Right ventricle myocardium inferior (tissue), 1 donor: ENCODE measurements at places on chromosomes 4 and X. TPM values are rescaled to one million over a fixed set of nuclear protein-coding genes. Genes with fewer than 3 reads are reported as not detected.

- DNase-seq, result no peak
Observed at GRCh38 chr4:4541040-4541631, 712 bp downstream of the STX18 start.

GRCh38 chr4:166518776-166519175 lies 645.7 kb downstream of the TLL1 start:
- no peak for DNase-seq

GRCh38 chrX:119775517-119776238 lies 15.8 kb downstream of the RPL39 start:
- no peak for DNase-seq

- DNase-seq, result no peak
Observed at GRCh38 chrX:1598021-1598875, 6.8 kb downstream of the AKAP17A start.

- no peak for DNase-seq
Observed at GRCh38 chr4:153079857-153080391, 124.3 kb upstream of the TRIM2 start.

DNA sequence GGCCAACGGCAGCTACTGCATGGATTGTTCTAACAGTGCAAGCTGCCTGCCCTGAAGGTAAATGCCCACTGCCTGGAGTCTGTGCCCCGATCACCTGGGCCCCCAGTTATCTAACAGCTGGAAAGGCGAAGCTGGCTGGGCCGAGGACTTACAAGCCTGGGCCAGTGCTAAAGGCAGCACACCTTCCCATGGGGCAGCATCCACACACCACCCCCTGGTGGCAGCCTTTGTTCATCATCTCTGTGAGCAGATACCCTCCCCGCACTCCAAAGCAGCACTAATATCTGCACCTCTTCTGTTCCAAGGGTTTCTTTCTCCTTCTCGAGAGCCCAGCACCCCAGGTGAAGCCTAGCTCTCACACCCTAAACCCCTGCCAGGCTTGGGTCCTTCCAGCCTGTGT lies 7.6 kb downstream of the SLC2A9 start:
- no peak for DNase-seq

- DNase-seq, result no peak
Observed at GRCh38 chrX:70033348-70034051, 16.2 kb downstream of the AWAT2 start.

DNA sequence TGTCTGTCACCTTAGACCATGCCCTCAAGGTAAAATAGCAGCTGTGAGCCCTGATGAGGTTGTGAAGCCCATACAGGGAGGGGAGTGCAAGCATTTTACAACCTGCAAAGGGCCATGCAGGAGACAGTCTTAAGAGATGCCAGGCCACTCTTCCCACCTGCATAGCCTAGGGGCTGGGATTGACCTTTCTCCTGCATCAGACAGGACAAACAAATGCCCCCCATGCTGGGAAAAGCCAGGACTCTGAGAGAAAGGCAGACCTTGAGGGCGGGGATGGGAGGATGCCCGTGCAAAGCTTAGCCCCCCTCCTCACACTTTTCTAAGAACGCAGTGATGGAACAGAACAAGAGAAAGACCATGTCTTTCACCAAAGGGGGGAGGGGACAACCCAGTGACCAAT lies 137.9 kb upstream of the MAMLD1 start:
- no peak for DNase-seq

DNA sequence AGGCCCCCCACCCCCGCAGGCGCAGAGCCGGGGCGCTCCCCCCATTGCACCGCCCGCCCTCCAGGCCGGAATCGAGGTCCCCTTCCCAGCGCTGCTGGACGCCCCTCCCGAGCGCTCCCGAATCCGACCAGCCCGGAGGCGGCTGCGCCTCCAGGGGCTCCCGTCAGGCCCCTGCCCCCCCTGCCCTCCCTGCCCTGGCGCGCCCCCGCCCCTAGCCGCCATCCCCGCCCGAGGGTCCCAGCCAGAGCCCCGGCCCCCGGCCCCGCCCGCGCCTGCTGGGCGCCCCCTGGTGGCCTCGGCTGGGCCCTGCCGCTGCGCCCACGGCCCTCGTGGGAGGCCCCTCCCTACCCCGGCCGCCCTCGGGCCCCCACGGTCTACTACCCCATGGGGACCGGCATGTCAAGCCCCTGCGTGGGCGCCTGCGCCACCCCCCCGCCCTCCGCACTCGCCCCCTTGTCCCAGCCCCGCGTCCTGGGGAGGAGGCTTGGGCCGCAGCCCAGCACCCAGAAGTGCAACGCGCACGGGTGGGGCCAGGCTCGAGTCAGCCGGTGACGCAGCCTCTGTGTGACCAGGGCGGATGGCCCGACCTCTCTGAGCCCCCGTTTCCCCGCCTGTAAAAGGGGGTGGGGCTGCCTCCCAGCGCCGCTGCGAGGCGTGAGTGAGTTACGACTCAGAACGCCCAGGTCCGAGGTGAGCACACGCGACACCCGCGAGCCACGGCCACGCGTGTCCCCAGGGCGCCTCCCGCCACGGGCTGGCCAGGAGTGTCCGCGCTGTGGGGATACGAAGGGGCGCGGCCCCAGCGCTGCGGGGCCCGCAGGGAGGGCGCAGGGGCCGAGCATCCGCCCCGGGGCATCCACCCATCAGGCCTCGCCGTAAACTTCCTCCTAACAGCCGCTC lies 104.9 kb downstream of the FAM53A start:
- DNase-seq, result peak; percentile 94

GRCh38 chr4:654503-654845 lies 19.6 kb downstream of the ATP5ME start:
- DNase-seq, result peak; percentile 33

DNA sequence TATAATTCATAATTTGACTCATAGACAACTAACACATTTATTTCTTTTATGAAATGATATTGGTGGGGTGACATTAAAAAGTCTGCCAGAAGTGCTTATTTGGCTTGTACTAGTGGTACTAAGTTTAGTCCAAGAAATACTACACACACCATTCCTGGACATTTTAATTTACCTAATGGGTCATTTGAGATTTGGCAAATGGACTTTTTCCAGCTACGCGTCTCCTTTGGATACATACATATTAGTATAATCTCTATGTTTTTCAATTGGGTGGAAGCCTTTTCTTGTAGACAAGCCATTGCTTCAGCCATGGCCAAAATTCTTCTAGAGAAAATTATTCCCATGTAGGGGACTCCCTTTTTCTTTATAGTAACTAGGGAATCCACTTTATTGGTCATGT lies 968.5 kb downstream of the C4orf33 start:
- no peak for DNase-seq

DNA sequence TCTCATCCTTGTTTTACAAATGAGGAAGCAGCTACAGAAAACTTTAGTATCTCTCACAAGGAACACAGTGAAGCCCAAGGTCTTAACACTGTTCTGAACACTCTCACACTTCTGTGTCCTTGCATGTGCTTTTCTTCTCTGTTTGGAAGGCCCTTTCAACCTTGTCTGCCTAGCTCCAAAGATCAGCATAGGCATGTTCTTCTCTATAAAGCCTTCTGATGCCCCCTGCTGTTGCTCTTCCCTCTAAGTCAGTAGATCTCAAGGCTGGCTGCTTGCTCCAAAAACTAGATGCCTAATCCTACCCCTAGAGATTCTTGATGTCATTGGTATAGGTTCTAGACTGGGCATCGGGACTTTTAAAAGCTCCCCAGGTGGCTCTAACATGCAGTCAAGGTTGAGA lies 5.9 kb downstream of the APOO start:
- DNase-seq, result no peak

DNA sequence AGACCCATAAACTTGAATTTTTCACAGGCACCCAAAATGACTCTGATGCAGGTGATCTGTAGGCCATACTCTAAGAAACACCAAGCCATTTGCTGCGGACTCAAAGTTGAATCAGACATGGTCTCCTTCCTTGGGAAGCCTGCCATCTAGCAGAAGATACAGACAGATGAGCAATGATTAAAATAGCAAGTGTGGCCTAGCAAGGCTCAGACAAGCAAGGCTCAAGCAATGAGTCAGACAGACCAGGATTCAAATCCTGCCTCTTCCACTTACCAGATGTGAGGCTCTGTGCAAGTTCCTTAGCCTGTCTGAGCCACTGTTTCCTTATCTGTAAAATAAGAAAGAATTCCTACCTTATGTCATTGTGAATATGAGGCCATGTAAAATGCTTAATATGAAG lies 2.3 kb downstream of the CCDC149 start:
- no peak for DNase-seq

- DNase-seq, result no peak
Observed at GRCh38 chr4:73244945-73245601, 13.5 kb downstream of the ANKRD17 start.

DNA sequence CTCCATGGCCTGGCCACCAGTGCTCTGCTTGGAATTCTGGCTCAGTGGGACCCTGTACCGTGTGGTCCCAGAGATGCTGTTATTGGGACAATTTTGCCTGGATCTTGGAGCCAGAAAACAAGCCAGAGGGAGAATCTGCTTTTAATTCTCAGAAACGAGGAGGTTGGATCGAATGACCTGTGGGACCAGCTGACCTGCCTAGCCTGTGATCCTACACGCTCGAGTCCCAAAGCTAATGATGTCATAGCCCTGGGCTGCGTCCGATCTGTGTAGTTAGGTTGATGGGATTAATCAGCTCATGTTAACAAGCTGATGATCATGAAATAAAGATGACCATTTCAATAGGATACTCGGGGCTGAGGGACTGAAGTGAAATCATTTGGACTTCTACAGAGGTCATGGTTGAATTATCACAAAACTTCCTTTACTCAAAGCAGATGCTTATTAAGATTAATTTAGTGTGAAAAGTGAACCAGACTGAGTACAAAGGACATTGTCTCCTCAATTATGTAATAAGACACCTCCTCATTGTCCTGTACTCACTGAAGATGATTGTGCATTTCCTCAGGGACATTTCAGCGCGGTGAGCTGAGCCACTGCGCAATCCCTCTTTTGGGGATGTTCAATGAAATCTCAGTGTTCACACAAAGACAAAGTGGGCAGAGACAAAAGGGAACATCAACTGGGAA lies 51.9 kb upstream of the STX18 start:
- no peak for DNase-seq

GRCh38 chr4:95505151-95505550 lies 43.6 kb downstream of the UNC5C start:
- no peak for DNase-seq

- no peak for DNase-seq
Observed at GRCh38 chrX:96710031-96710430, 25.4 kb downstream of the DIAPH2 start.

DNA sequence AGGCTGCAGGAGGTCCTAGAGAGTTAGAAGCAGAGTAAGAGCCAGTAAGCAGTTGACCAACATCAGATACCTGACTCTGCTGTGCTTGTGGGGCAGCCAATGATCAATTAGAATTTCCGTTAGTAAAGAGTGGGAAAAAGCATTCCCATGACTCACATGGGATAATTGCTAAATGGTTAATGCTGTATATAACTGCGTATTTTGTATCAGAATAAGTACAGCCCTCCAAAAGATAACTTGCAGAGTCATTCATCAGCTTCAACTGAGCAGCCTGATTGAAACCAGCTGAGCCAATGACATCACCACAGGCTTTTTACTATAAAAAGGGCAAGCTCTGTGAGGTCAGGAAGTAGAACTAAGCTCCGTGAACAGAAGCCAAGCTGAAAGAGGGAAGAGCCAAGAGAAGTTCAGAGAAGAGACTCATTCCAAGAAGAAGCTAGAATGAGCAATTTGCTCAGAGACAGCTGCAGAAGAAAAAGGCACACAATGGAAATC lies 67.9 kb downstream of the PPP3CA start:
- no peak for DNase-seq

DNA sequence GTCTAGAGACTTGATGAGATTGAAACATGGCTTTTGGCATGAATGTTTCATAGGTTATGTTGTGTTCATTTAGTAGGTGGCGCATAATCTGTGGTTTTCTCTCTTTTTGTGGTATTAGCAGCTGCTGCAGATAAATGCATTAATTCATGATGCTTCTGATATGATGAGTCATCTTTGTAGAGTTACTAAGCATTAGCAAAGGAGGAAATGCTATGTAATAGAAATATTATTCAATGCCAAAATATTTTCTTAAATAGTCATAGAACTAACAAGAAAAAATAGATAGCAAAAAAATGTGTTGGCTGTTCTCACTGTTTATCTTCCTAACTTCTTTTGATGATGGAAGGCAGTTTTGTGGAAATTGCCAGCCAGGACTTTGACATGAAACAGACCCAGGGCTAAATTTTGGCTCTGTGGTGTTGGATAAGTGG lies 3.6 kb downstream of the ZXDB start:
- DNase-seq, result no peak

DNA sequence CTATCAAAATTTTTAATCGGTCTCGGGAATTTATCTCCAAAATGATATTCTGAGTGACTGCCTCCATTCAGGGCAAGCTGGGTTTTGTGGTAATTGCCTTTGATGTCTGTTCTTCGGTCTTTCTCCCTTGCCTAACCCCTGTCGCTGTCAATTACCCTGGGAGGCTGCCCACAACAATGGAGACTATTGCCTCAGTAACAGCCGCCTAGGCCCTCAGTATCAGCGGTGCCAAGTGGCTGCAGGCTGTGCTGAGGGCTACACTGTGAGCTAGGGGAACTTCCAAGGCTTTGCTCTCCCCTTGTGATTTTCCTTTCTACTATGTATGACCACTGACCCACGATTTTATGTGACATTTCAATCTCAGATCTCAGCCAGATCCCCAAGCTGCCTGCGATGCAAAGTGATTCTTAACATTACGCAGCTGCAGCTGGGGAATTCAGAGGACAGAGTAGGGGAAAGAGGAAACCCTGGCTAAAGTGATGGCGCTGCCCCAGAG lies 36.3 kb upstream of the REST start:
- peak; percentile 52 for DNase-seq

- DNase-seq, result no peak
Observed at GRCh38 chr4:83783215-83783614, 247.3 kb downstream of the GPAT3 start.

- DNase-seq, result no peak
Observed at GRCh38 chrX:149286940-149287349, 218.2 kb downstream of the IDS start.

DNA sequence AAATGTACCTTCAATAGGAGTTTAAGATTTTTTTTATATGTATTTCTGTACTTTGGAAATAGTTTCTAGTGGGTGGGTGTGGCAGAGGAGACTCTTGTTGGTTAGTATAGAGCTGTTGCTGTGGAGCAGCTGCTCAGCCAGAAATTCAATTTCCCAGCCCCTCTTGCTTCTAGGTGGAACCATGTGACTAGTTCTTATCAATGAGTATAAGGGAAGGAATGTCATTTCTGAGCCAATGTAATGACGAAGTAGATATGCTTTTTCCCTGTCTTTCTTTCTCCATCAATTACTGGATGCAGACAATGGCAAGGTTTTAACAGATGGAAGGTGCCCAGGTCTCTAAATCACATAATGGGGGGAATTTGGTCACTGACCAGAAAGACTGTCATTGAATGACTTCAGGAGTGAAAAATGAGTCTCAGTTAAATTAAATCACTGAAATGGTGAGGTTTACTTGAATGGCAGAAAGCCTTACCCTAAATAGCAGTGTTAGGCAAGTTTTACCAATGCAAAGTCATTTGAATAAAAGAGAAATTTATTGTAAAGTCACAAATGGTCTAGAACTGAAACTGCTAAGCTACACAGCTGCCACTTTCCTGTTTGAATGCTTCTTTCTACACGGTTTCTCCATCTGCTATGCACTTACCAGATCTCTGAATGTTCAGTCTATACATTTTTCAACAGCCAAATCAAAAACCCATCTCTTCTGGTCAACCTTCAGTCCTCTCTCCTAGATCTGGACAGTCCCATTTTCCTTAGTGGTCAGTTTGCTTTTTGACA lies 795.4 kb upstream of the MAGEB2 start:
- DNase-seq, result no peak

Gene DRP2
- not detected for total RNA-seq

Gene CTAG2
- not detected for total RNA-seq

Gene SPIN2A
- 0.22 TPM for total RNA-seq

Gene TRPC5OS
- total RNA-seq, result not detected

Gene CEP135
- total RNA-seq, result 2.4 TPM

Gene CSAG3
- not detected for total RNA-seq

Gene GPM6B
- total RNA-seq, result 5.1 TPM

Gene NMU
- not detected for total RNA-seq

Gene PDLIM3
- 281 TPM for total RNA-seq
